ENCODE measurements at places on chromosomes 1 and 21. TPM values are rescaled to one million over a fixed set of nuclear protein-coding genes. Genes with fewer than 3 reads are reported as not detected.

Gene C1orf105
- total RNA-seq = 3.3 TPM

Gene PTGER3
- total RNA-seq = 0.52 TPM

Gene ASPM
- 2.4 TPM for total RNA-seq

Gene RGS16
- total RNA-seq = 1.4 TPM

Gene UBE2U
- total RNA-seq = not detected

Gene LCE2C
- total RNA-seq = not detected

Gene BPNT1
- total RNA-seq = 14.4 TPM

Gene DNAH14
- total RNA-seq = 7.7 TPM

DNA sequence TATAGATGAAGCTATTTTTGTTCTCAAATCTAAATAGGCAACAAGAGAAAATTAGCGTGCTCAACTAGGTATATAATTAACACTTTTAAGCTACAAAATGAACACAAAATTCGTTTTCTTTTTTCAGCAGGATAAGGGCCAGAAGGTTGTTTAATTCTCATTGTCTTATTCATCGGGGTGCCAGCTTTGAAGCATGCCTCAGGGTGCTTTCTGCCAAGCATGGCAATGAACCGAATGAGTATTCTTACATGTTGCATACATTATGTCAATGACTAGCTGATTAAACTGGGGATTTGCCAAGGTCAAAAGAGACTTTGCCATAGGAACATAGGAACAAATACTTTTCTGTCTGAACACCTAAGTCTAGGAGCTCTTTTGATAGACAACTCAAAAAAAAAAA lies 102.0 kb upstream of the MAP1LC3C start:
- DNase-seq = no peak

GRCh38 chr1:112788054-112788453 lies 72.9 kb upstream of the PPM1J start:
- no peak for DNase-seq

GRCh38 chr21:31873696-31874599 lies 1.1 kb downstream of the HUNK start:
- no peak for DNase-seq

DNA sequence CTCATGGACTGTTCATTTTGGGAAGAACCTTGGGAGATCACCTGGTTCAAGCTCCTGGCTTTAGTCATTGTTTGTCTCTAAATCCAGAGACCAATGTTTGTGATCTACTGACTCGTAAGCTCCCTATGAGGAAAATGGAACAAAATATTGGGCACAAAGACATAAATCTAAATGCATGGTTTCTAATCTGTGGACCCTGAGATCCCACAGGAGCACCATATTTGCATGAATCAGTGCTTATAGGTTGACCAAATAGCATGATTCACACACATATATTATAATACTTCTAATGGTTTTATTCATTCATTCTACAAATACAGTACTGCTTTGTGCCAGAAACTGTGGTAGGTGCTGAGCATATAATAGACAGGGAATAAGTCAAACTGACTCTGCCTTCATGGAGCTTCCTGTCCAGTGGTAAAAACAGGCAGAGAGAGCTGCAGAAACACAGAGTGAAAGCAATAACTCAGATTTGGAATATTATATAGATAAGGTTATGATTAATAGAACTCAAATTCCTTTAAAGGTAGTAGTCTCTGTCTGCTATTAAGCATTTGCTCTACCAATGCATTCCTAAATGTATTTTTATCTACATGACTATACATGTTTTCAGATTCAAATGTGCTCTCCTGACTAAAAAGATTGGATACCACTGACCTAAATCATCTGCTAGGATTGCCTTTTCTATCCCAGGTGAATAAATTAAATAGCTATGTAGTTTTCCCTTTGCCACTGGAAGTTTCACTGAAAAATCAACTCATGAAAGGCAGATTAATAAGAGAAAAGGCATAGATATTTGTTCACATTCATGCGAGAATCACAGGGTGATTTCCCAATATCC lies 198.6 kb upstream of the CAMK1G start:
- no peak for DNase-seq

DNA sequence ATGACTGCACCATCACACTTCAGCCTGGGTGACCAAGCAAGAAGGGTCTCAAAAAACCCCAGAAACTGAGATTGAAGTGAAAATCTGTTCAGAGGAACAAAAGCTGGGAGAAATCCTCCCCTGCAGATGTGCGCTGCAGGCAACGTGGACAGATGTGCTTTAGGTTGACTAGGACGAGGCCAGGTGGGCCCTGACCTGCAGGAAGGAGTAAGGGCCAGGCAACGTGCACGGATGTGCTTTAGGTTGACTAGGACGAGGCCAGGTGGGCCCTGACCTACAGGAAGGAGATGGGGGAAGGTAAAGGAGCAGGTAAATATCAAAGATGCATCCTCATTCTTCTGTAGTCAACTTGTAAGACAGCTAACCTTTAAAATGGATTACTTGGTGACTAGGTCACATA lies 2.5 kb upstream of the KRTAP12-1 start:
- peak; percentile 21 for DNase-seq

- no peak for DNase-seq
Measured at GRCh38 chr1:33292726-33293340, 28.1 kb downstream of the A3GALT2 start.

DNA sequence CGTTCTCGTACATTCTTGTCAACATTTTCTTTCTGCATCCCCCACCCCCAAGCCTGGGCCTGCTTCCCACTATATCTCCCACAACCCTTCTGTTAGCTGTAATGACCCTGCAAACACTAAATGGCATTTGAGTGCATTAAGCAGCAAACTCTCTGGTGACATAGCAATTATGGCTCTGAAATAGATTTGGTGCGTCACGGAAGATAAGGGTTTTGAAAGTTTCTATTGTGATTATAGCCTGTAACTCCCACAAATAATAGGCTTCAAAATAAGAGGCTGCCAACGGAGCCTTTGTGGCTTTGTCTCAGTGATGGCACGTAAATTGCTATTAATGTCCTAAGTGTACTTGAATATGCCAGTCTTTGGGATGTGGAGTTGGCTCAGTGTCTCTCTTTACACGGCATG lies 277.6 kb downstream of the PBX1 start:
- no peak for DNase-seq

GRCh38 chr21:27476696-27477095 lies 509.8 kb upstream of the ADAMTS5 start:
- DNase-seq = no peak

DNA sequence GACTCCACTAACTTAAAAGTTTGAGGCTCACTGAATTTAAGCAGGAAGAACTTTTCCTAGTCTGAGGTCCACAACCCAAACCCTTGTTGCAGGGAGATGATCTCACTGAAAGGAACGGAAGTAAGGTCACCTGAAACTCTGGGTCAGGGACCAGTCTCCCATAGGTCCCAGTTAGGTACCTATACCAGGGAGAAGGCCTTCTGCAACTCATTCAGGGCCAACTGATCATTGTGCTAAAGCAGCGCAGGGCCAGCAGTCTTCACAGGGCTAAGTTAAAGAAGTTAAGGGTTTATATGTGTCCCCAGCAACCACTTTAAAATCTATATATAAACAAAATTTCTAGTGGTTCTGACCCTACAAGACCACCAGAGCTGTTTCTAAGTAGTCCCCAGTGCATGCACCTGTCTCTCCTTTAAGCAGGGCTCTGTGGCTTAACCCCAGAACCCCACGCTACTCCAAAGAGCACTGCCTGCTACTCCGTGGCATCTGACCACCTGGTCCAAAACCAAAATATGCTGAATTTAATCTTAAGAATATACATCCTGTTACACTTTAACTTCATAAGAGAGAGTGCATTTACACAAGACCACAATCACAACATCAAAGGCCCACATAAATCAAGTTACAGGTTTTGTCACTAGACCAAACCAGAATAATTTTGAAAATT lies 2.8 kb downstream of the SRSF10 start:
- DNase-seq = no peak

DNA sequence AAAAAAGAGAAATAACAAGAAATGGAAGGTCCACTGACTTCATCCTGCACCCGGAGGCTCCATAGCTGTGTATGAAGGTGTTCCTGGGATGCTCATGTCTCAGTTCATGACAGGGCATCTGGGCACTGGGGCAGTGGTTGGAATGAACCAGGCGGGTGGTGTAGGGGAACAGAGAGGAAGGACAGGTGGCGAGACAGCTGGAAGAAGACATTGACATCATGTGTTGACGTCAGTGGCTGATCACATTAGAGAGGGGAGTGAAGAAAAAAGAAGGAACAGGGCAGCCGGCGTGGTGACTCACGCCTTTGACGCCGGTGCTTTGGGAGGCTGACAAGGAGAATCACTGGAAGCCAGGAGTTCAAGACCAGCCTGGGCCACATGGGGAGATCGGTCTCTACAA lies 50.1 kb downstream of the HUNK start:
- DNase-seq = no peak

- DNase-seq = no peak
Measured at GRCh38 chr21:45844181-45844580, 137.4 kb upstream of the COL6A1 start.

GRCh38 chr1:54537611-54538010 lies 10.4 kb upstream of the ACOT11 start:
- DNase-seq = no peak

GRCh38 chr1:221778125-221778524 lies 36.2 kb upstream of the DUSP10 start:
- DNase-seq = no peak

GRCh38 chr1:196466166-196466565 lies 142.1 kb downstream of the KCNT2 start:
- DNase-seq = no peak

DNA sequence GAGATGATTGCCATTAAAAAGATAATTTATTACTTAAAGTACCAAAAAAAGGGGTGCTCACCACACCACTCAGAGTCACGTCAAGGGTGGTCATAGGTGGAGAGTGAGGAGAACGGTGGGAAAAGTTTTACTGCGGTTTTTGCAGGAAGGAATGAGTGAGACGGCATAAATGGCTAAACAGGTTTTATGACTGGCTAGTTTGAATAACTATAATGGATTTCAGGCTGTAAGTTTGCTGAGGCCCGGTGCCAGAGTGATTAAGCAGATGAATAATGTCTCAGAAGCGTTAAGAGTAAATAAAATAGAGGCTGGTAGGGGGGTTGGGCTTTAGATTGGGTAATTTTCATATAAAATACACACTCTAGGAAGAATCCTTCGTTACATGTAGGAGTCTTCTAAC lies 1337.8 kb downstream of the AMY1C start:
- no peak for DNase-seq
